ENCODE measurements at places on chromosomes 13 and 19.

GRCh38 chr13:20391597-20392452 is 133.8 kb downstream of the CRYL1 start:
- peak; percentile 64 for DNase-seq

DNA sequence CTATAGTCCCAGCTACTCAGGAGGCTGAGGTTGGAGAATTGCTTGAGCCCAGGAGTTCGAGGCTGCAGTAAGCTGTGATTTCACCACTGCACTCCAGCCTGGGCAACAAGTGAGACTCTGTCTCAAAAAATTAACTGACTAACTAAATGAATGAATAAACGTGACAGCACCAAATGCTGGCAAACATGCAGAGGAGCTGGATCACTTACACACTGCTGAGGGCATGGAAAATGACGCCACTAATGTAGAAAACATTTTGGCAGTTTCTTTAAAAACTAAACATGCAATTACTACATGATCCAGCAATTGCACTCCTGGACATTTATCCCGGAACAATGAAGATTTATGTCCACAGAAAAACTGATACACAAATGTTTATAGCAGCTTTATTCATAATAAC is 31.3 kb upstream of the GTF3A start:
- no peak for DNase-seq

DNA sequence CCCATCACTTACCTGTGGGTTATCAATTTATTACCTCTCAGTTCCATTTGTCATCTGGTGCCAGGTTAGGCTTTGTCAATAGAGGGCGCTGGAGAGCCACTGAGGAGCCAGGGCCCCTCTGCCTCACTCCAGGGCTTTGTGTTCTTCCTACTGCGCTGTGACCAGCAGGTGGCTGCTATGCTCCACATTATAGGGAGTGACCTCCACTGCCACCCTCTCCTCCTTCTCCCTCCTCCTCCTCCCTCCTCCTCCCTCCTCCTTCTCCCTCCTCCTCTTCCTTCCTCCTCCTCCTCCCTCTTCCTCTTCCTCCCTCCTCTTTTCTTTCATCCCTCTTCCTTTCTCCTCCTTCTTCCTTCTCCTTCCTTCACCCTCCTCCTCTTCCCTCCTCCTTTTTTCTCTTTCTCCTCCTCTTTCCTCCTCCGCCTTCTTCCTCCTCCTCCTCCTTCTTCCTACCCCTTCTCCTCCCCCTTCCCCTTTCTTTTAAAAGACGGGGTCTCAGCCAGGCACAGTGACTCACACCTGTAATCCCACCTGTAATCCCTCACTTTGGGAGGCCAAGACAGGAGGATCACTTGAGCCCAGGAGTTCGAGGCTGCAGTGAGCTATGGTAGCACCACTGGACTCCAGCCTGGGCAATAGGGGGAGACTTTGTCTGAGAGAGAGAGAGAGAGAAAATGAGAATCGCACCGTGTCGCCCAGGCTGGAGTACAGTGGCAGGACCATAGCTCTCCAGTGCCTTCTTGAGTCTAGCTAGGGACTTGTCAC is 10.3 kb upstream of the ZBTB32 start:
- peak; percentile 82 for DNase-seq

DNA sequence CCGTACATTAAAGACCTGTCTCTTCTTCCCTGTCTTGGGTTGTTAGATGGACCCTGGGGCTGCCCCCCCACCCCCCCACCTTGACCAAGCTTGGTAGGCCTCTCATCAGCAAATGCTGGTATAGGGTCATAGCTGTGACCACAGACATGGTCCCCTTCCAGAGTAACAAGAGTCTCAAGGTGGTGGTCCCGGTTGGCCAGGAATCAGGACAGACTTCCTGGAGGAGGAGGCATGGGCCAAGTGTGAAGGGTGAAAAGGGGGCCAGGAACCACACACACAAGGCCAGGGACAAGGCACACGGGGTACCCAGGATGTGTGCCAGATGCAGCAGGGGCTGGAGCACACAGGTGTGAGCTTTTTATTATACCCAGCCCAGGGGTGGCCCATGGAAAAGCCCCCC is 1.1 kb upstream of the MRI1 start:
- no peak for DNase-seq

- no peak for DNase-seq
Observed at GRCh38 chr13:83167203-83167602, 715.1 kb downstream of the SLITRK1 start.

- no peak for DNase-seq
Observed at GRCh38 chr13:60759499-60759898, 362.5 kb downstream of the TDRD3 start.

DNA sequence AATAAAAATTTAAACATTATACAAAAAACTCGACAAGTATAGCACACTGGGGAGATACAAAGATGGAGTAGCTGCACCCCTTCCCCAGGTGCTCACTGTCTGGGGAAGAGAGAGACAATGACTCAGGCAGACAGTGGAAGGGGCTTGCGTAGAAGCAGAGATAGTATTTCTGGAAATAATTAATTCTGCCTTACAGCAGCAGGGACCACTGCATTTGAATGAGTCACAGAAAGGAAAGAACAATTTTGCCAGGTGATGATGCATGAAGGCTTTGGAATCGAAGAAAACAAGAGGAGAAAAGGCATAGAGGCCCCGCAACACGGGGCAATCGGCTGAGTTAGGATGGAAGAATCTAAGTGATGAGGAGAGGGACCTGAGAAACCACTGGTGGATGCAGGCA is 447.4 kb downstream of the EFNB2 start:
- DNase-seq = no peak

DNA sequence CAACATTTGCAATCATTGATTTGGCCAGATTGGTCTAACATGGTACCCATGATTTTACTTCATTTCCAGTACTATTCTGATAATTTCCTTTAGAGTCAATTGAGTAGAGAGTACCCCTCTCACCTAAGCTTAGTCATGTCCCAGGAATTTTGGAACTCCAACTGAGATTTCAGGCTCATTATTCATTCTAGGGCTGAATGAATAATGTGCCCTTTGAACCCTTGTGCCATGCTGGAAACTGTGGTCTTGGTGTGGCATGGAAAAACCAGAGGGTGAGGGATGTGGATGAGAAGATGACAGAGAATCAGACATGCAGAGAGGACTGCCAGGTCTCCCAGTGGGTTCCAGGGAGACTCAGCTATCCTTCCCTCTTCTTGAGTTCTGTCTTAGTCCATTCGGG is 30.2 kb downstream of the ITM2B start:
- DNase-seq = no peak

GRCh38 chr19:728011-728410 is 19.3 kb downstream of the PALM start:
- no peak for DNase-seq

Data from coronary artery (tissue), 2 donors.